CD4-positive, alpha-beta T cell treated with Interleukin-4 for 4 hours (primary cell): ENCODE measurements at places on chromosomes 2 and 18.

DNA sequence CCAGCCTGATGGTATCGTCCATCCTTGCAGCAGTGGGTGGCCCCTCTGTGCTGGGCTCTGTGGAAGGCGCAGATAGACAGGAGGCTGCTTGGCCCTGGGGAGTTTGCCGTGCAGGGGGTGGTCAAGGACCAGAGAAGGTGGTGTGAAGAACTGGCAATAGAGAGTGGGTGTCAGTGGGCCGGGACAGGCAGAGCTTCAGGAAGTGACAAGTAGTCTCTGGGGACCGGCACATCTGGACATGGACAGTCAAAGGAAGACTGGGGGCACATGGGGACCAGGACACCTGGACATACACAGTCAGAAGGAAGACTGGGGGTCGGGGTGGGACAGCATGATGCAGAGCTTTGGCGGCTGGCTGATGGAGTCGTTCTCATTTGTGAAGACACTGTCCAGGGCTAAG is 335.9 kb downstream of the AGAP1 start:
- DNase-seq, result no peak

DNA sequence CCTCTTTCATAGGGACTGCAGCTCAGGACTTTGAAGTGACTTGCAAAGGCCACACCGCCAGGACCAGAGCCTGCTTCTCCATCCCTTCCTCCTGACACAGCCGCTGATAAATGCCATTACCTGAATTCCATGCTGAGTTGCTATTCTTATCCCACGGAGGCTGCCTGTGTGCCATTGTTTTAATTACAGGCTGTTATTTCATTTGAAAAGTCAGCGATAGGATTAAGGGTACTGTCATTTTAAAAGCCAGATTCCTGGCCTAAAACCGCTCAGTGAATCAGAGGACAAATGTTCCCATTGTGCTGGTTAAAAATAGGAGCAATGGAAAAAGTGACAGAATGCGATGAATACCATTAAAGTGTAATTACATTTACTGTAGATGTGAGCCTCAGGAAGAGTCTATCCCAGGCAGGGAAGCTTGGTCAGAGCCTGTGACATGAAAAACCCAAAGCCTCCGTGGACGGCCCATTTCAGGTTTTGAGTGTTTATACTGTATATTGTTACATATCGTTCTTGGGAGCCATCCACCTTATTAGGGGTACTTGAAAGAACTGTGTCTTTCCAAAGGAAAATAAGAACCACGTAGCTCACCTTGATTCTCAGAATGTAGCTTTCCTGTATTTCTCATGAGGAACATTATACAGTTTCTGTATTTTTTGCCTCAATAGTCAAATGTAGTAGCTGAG is 41.3 kb downstream of the PDCL3 start:
- no peak for DNase-seq

DNA sequence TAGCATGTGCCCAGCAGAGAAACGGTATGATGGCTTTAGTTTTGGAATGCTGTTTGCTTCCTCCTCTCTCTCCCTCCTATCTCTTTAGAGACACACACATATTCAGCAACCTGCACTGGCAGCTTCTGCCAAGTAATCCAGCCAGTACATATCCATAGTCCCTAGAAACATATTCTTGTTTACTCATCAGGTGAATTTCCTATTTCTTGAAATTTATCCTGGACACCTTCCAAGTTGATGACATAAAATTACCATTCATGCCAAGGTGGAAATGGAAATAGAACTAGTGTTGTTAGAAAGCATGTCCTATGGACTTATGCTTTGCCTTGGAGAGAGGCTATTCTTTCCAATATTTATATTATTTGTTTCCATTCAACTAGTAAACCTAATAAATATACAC is 50.9 kb upstream of the RGPD4 start:
- DNase-seq, result no peak

DNA sequence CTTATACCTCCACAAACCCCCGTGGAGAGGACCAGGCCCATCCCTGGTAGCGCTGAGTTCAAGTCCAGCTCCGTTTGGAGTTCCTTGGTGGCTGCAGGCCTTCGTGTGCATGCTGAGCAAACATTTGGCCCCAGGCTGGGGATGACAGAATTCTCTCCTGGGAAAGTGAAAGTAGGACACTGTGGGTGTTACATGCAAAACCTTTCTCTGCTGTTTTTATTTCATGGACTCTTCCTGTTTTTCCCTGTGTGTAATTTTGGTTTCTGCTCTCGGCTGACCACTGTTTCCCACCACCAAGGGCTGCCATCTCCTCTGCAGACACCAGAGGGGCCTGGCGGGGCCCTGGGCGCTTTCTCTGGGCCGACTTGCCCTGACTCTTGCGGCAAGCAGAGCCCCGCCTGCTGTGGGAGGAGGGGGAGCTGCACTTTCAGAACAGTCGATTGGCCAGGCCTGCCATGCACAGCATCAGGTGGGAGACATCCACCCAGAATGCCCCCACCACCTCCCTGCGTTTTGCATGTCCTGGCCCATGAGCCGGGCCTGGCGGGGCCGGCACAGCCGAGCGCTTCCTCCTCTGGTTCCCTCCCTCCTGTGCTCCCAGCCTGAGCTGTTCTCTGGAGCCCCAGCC is 102.4 kb downstream of the CABLES1 start:
- peak; percentile 13 for DNase-seq

DNA sequence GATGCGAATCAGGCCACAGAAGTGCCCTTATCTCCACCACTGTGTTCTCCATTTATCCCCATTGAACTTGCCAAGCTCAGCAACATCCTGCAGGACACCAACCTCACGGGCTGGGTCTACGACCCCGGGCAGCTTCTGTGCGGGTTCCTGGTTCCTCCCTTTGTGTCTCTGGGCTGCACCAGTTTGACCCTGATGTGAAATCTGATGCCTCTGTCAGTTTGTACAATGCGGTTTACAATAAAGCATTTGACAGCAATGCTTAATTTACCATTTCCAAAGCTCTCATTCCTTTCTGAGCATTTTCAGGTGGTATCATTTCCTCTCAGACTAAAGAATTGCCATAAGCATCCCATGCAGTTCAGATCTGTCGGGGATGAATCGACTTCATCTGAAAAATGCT is 3.3 kb upstream of the TMEM18 start:
- no peak for DNase-seq

- DNase-seq, result no peak
Measured at GRCh38 chr2:58739033-58739432, 497.9 kb upstream of the FANCL start.

DNA sequence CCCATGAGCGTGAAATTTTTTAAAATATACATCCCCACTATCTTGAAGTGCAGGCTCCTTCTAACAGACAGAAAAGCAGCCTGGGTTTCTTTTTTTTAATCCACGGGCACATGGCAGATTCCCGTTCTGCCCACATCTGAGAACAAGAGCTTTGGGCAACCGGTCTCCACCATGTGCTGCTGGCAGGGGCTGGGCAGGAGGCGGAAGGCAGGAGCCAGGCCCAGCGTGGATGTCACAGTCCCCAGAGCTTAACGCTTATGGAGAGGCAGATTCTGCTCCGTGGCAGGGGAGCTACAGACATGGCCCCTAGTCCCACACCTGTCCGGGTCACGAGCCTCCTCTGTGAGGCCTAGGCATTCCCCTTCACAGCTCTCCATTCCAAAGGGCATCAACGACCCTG is 503.0 kb upstream of the MYT1L start:
- DNase-seq, result no peak

DNA sequence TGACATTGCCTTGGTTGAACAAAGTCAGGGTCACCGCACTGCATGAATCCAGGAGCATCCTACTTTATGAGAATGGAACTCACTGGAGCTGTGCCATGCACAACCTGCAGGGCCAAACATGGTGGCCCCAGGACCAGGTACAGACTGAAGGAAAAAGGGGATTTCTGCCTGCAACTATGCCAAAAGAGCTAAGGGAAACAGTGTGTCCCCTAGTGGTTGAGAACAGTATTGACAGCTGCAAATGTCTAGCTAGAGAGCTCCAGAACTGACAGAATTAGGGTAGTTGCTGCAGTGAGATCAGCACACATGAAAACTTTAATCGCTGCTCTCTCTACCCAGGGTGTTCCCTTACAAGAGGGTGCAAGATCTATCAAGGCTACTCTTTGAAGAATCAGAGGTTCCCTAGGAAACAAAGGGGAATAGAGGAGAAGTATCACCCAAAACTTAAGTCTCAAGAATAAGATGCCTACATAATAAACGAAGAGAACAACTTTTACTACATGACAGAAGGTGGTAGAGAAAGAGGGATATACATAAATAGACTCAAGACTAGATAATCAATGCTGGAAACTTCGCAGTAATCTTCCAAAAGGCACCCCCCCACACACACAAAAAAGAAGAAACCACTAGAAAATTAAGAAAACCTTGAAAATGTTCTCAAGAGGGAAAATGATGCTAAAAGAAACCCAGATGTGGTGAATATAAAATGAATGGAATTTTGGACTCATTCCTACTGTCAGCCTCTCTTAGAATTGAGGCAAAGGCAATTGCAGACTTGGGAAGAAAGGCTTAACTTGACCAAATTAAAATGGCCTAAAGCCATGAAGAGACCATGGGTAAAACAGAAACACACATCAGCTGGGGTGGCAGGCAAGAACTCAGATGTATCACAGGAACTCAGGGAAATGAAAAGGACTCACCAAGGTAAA is 43.6 kb upstream of the IHH start:
- DNase-seq, result peak; percentile 24

GRCh38 chr2:205984381-205984780 is 101.6 kb downstream of the INO80D start:
- no peak for DNase-seq

DNA sequence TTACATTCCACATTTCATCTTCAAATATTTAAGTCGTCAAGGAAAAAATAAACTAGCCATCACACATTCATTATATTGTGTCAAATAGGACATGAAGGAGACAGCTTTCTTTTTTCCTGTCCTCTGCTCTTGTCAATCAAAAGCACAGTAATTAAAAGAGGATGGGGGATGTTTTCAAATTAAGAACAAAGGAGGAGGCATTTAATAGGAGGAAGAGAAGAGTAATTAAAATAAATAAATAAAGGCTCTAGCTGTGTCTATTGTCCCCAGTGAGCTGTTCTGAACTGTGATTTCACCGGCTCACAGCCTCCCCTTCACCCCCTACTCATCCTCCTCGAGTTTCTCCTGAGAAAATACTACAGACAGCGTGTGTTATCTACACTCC is 1377.1 kb upstream of the PIK3C3 start:
- DNase-seq, result no peak

DNA sequence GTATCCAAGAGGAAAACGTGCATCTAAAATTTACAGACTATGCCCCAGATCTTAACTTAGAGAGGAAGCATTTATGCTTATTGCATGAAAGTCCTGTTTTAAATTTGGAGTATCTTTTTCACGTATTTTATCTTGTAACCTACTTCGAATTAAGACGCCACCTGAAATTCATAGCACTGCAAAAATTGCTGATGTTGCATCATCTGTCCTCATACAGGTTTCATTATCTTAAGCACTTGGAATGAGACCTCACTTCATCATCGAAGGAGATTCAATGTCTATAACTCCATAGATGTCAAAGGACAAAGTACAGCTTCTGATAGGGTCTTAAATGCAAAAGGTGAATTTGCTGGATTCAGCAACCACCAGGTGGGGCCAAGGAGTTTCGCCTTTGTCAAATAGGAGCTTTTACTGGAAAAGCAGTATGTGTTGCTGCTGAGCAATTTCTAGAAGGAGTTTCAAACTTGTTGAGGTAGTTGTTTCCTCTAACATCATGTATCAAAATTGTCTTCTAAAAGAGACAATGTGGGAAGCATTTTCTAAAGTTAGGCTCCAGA is 106.4 kb upstream of the CCDC85A start:
- no peak for DNase-seq

GRCh38 chr2:98484121-98484557 is 39.5 kb downstream of the INPP4A start:
- DNase-seq, result no peak

- no peak for DNase-seq
Measured at GRCh38 chr2:64063924-64064331, 44.7 kb upstream of the VPS54 start.

GRCh38 chr18:24734058-24734457 is 273.6 kb downstream of the HRH4 start:
- no peak for DNase-seq

DNA sequence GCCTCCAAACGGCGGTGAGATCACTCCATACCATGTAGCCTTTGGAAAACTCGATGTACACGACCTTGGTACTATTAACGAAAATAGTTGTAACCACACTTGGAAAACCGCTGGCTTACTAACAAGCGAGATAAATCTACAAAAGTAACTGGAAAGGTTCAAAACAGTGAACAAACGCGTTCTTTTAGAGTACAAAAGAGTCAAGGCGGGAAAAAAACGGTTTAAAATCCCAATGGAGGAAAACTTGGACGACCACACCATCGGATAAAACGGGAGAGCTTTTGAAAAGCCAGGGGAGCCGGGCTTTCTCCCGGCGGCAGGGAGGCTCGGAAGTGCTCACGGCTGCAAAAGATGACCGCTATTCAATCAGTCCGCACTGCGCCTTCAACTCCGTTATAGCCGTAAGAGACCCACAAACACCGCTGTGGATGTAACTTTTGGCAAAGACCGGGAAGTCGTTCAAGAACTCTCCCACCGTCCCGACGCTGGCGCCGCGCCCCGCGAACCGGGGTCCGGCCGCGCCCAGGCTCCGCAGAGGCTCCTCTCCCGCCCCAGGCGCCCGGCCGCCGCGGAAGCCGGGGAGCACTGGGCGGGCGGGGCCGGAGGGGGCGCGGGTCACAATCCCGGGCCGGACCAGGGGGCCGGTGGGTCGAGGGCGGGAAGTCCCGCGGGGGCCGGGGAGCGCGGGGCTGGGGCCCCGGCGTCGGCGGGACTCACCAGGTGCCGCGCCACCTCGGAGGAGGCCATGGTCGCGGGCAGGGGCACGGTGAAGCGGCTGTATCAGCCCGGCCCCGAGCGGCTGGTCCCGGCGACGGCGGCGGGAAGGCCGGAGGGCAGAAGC is 465 bp downstream of the SEPTIN10 start:
- no peak for DNase-seq

DNA sequence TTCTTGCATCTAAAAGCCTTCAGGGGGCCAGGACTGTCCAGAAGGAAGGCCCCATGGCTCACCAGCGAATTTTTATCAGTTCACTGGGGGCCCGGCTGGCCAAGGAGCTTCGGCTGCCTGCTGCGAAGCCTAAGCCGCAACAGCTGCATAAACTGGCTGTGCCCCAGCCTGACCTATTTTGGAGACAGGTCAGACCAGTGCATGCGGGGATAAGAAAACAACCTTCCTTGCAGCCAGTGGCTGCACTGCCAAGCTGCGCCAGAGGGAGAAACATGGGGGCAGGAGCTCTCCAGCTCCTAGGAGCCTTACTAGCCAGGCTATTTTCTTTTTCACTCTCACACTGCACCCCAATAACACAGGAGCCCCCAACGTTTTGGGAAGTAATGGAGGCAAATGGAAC is 15.2 kb downstream of the PAX3 start:
- DNase-seq, result no peak

- DNase-seq, result no peak
Measured at GRCh38 chr2:129930451-129930850, 49.0 kb upstream of the RAB6C start.

GRCh38 chr2:230863442-230864121 is 1.2 kb upstream of the ITM2C start:
- no peak for DNase-seq

DNA sequence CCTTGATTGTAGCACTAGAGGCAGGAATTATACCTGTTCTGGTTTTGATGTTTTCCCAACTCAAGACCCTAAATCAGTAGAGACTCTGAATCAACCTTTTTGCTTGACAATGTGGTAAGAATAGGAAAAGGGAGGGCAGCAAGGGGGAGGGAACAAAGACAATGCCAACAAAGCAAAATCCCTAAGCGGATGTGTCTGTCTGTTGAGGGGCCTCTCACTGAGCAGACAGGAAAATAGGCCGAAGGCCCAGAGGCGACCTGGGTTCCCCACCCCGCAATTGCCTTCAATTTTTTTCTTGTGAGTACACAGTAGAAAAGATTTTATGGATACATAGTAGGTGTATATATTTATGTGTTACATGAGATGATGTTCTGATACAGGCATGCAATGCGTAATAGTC is 75.6 kb downstream of the MAP4K4 start:
- no peak for DNase-seq
